ENCODE measurements at places on chromosomes 2 and 18. TPM values are rescaled to one million over a fixed set of nuclear protein-coding genes. Genes with fewer than 3 reads are reported as not detected.
A peak's percentile ranks its signal among the peaks of the same experiment; 100 is the strongest.

- DNase-seq: no peak
These were observed 199.6 kb upstream of the FBXO11 start for GRCh38 chr2:48105848-48106247.

Gene CHN1
- total RNA-seq: 9.9 TPM

Gene ADGRF3
- 0.13 TPM for total RNA-seq

DNA sequence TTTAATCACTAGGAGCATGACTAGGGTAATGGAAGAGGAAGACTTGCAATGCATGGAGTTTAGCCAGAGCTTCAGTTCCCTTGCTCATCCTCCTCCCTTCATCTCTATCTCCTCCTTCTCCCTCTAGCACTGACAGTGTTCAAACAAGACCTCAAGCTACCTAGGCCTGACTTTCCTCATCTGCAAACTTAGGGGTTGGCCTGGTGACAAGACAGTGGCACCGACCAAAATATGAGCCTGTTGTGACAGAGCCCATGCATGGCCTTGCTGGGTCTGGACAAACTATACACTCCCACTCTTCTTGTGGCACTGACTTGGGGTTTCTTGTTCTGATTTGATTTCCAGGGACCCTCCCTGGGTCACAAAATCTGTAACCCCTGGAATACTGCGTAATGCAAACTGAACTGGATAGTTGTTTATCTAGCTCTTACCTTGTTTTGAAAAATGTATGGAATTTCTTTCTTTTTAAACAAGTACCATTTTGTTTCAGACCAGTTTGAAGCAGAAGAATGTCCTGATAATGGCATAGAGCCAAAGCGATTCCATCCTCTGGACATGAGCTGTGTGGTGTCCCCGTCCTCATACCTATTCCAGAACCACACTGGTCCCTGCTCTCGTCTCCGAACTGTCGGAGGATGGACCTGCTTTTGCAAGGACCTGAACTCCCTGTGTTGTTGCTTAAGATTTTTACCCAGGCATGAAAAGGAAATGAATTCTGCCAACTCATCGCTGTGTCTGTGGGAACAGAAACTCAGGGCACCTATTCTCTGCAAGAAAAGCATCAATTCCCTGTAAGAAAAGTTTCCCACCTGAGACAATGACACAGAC lies 33.4 kb upstream of the PPP4R1 start:
- peak; percentile 25 for DNase-seq

Gene PRKAG3
- not detected for total RNA-seq

Gene UXS1
- total RNA-seq: 28.4 TPM

Gene ESPNL
- not detected for total RNA-seq

DNA sequence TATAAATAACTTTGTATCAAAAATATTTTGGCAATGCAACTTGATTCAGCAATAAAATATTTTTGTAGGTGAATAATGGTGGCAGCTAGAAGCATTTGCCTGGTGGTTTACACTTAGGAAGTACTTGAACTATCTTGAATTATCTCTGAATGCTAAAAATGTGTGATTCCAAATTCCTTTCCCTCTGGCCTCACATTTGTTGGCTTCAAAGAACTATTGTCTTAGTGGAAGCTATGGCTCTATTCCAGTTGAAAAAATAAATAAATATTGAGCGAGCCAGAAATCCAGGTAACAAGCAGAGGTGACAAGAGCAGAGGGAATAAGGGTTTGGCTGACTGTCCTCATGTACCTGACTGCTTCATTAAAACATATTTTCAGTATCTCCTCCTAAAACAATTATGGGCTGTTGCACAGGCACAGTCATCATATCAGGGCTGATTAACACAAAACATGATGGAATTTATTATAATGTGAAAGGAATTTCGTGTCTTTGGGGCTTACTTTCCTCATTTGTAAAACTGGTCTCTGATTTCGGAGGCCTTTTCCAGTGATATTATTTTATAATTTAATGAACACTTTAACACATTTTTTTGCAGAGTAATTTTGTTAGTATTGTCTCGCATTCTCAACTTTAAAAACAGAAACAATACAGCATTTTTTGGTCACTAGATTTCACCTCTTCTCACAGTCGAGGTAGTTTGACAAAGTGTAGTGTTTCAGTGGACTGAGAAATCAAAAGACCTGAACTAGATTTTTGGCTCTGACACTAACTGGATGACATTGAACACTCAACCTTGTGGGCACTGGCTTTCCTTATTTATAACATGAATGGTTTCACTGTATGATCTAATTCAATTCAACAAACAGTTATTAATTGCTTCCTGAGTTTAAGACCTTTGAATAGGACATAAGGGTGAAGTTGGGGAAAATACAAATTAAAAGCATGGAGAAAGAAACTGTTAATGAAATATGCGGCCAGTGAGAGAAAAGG lies 7.8 kb upstream of the CAVIN2 start:
- DNase-seq: peak; percentile 66

- no peak for DNase-seq
These were observed 13.8 kb upstream of the YWHAQ start for GRCh38 chr2:9644603-9645002.

DNA sequence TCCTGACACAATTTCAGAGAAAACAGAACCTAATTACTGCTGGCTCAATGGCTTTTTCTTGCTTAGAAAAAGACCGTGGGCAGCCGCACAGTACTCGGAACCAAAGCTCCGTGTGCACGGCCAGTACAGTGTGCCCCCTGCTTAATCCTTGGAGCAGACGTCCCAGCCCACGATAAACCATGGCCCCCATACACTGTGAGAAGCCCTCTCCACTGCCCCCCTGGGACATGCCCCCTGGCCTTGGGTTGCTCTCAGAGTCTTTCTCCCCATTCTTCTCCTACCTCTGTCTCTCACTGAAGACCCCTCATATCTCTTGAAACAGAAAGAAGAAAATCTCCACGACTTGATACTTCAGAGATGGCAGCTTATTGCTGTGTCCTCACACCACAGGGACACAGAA lies 44.0 kb downstream of the CYP26B1 start:
- DNase-seq: no peak

GRCh38 chr2:6917071-6917760 lies at the start of gene RNF144A:
Gene RNF144A (plus strand): TSS chr2:6917412. CDS start chr2:6996927, 79,515 bp downstream.
- peak; percentile 21 for DNase-seq

Gene BCL2
- total RNA-seq: 1.3 TPM

Gene DIPK1C
- total RNA-seq: not detected

DNA sequence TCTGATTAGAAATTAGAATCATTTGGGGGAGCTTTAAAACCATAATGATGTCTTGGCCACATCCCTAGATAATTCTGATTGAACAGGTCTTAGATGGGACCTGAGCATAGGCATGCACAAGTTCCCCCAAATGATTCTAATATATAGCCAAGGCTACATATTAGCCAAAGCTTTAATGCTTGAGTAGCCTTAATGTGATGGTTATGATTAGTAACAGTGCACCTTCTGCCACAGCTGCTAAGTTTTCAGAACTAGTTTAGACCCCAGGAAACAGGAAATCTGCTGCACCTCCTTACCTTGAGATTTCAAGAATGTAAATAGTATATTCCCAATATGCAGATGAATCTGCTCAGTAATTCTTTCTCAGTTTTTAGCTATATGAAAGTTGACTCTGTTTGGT lies 119.8 kb downstream of the PTPN4 start:
- no peak for DNase-seq

GRCh38 chr2:199987586-199987985 lies 32.2 kb downstream of the MAIP1 start:
- DNase-seq: peak; percentile 26

DNA sequence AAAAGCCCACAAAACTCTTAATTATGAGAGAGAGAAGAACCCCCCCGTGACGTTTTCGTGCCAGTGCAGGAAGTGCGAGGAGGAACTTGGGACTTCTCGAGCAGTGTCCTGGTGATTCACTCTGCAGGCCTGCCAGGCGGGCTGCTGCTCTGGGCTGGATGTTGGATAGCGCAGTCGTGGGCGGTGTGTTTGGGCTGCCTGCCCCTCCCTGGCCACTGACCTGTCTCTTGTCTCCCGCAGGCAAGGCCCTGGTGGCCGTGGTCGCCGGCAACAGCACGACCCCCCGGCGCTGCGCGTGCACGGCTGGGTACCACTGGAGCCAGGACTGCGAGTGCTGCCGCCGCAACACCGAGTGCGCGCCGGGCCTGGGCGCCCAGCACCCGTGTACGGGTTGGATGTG lies 29.0 kb downstream of the TNFRSF11A start:
- no peak for DNase-seq

DNA sequence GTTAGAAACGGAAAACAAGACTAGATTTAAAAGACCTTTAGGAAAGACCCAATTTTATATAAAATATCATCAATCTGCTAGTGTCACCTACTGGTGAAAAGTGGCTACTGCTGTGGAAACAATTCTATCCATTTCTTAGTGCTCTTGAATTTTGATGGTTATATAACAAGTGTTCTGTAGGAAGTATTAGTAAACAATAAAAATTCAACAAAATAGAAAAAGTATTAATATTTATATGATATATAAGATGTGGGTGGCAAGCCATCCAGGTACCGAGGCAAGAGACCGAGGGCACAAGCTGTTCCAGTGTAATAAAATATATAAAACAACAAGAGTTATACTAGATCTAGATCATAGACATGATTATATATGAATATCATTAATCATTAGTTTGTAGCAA lies 6.2 kb upstream of the TMEM87B start:
- peak; percentile 75 for DNase-seq

Gene ALLC
- total RNA-seq: not detected

Gene DNAH7
- total RNA-seq: under 0.01 TPM

DNA sequence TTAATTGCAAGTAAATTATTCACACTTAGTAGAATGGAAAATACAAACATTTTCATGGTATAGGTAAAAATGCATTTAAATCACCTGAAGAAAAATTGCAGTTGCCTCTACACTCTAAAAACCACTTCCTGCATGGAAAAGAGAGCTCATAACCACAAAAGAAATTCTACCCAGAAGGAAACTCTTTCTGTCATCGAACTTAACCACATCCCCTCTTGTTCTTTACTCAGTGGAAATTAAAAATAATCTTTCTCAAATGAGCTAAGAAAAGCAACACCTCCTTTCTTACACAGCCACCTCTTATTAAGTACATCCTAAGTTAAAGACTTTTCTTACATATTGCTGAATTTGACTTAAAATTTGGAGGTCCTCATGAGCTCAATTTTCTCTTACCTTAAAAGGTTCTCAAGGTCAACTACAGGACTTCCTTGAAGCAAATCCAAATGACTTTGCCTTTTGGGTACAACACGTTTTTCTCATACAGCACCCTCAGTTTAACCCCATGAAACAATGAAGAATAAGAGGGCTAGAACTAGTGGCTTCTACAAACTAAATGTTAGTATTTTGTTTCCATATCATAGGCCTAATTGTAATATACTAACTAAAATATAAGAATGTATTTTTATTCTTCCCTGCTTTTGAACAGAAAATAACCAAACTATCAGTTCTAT lies 109.1 kb upstream of the CRIM1 start:
- no peak for DNase-seq

DNA sequence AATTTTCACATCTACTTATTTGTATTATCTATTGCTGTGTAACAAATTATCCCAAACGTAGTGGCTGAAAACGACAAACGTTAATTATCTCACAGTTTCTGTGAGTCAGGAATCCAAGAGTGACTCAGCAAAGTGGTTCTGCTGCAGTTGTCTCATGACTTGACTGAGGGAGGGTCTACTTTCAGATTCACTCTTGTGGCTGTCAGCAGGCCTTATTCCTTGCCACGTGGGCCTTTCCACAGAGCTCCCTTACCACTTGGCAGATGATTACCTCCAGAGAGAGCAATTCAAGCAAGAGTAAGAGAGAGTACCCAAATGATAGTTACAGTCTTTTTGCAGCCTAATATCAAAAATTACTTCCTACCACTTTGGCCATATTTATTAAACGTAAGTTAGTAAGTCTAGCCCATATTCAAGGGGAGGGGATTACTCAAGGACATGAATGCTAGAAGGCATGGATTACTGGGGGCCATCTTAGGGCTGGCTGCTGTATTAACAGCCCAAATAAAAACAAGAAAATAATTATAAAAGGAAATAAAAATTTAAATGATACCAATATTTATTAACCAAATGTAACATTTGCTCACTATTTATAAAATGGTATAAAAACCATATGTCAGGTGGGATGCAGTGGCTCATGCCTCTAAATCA lies 48.7 kb upstream of the NBEAL1 start:
- DNase-seq: peak; percentile 53

GRCh38 chr2:47402555-47402804 lies 476 bp upstream of the MSH2 start:
- DNase-seq: peak; percentile 45

Gene UPP2
- total RNA-seq: not detected

Gene ZNF385B
- not detected for total RNA-seq
